ENCODE measurements at places on chromosomes 4 and X.
A peak's percentile ranks its signal among the peaks of the same experiment; 100 is the strongest.

DNA sequence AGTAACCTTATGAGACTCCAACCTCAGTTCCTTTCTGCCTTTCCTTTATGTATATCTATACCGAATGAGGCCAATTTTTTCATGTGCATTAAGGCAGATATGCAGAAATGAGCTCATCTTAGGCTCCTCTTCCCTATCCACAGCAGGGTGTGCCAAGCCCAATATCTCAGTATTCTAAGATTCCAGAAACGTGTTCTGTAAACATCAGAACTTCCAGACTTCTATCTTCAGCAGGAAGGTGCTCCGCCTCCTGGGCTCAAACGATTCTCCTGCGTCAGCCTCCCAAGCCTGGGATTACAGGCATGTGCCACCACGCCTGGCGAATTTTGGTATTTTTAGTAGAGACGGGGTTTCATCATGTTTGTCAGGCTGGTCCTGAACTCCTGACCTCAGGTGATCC is 31.0 kb upstream of the CCNG2 start:
- DNase-seq: no peak

DNA sequence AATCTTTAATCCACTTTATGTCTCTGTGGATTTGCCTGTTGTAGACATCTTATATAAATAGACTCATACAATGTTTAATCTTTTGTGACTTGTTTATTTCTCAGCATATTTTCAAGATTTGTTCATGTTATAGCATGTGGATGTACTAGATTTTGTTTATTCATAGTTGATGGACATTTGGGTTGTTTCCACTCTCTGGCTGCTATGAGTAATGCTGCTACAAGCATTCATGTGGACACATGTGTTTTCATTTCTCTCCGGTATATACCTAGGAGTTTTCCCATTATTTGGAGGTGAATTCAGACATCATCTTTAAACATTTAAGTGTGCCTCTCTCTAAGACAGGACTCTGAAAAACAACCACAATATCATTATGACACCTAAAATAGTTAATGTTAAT is 2.3 kb downstream of the IKBKG start:
- no peak for DNase-seq

DNA sequence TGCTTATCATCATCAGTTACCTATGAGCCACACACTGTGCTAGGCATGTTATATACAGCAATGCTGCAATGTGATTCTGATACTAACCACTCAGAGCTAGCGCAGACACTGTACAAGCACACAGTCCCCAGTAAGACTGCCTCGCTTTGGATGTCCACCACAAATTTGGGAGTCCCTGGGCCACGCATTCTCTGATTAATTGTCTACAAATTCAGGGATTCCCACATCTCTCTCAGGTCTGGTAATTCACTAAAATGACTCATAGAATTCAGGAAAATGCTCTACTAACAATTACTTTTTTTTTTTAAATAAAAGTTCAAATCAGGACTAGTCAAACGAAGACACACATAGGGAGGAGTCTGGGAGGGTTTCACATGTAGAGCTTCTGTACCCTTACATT is 652.1 kb upstream of the AADAT start:
- no peak for DNase-seq

GRCh38 chr4:53840643-53841042 is 223.8 kb downstream of the CHIC2 start:
- no peak for DNase-seq

DNA sequence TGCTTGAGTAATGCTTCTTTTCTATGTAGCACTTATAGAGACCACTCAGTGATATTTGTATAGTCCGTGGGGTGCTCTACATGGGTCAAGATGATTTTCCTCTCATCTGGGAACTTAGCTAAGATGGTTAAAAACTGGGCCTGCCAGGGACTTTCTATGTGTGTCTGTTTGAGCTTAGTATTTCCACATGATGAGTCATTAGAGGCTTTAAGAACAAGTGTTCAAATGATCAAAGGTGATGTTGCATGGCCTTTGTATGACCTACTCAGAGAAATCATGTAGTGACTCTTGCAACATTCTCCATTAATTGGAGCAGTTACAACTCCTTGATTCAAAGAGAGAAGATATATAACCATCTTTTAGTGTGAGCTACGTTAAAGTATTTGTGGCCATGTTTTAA is 1480.5 kb upstream of the IGFBP7 start:
- no peak for DNase-seq

DNA sequence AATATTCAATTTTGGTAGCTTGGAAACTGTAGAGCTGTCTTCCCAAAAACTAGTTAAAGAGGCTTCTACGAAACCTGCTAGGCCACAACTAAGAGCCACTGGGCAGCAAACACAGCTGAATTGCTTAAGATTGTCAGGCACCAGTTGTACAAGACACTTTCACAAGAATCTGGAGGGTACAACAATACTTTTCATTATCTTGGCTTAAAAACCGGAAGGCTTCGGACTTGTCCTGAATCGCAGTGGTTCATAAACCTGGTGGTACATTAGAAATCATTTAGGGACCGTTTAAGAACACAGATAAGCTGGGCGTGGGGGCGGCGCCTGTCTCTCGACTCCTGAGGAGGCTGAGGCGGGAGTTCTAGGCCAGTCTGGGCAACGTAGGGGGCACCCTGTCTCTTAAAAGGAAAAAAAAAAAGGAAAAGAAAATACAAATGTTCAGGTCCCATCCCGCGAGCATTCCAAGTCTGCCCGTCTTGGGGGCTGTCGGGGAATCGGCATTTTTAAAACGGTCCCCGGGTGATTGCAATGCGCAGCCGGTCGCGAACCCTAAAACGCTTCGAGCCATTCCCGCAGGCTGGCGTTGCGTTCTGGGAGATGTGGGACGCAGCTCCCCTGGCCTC is 763 bp downstream of the PYURF start:
- peak; percentile 16 for DNase-seq

DNA sequence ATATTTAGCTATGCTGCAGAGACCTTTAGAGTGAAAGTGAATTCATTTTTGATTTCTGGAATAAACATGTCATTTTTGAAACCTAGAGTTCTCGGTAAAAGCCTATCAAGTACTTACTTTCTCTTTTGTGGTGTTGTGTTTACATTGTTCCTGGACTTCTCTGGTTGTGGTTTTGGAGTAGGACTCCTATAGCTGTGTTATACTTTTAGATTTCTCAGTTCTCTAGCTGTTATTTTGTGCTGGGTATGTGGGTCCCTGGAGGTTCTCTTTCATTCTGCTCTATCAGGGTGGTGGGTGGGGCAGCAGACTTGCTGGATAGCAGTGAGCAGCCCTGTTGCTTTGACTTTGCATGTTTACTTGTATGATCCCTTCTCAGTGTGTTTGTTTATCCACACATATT is 25.6 kb upstream of the MSMO1 start:
- DNase-seq: no peak

DNA sequence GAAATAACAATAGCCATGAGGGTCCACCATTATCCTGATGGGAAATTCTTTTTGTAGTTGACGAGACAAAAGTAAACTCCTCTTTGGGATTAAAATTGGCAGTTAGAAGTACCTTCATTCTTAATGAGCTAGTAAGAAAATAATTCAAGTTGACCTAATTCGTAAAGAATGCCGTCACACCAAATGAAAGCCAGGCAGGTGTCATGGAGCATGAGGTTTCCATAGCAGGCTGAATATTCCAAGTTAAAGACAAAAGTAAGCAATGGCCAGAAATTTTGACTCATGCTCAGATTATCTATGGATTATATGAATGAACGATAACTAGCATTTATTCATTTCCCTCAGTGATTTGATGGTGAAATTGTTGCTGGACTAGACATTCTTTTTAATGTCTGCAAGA is 192.2 kb upstream of the FAT1 start:
- no peak for DNase-seq

GRCh38 chr4:67130411-67130810 is 414.9 kb downstream of the CENPC start:
- no peak for DNase-seq

- no peak for DNase-seq
Measured at GRCh38 chrX:108702530-108702929, 33.8 kb downstream of the IRS4 start.

DNA sequence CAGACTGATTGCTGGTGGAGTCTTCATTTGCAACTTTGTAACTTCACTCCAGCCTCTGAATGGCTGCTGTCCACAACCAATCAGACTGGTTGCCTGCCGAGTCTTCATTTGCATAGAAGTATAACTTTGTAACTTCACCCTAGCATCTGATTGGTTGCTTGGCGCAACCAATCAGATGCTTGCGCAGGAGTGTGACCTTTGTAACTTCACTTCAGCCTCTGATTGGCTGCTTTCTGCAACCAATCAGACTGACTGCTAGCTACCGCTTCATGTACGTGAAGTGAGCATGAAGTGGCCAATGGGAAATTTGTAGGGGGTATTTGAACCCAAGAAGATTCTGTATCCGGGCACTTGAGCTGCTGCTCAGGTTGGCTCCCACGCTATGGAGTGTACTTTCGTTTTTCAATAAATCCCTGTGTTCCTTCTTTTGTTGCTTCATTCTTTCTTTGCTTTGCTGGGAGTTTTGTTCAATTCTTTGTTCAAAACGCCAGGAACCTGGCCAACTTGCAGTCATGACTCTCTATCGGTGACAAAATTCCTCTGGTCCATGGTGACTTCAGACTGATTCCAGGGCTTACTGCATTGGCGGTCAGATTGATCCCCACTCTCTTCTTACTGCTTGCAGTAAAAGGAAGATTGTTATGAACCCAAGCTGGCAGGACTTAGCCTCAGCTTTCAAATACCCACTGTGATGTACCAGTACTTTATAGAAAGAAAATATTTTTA is 46.4 kb upstream of the FGG start:
- no peak for DNase-seq

GRCh38 chr4:3075652-3075981 is 1.1 kb downstream of the HTT start:
- no peak for DNase-seq

DNA sequence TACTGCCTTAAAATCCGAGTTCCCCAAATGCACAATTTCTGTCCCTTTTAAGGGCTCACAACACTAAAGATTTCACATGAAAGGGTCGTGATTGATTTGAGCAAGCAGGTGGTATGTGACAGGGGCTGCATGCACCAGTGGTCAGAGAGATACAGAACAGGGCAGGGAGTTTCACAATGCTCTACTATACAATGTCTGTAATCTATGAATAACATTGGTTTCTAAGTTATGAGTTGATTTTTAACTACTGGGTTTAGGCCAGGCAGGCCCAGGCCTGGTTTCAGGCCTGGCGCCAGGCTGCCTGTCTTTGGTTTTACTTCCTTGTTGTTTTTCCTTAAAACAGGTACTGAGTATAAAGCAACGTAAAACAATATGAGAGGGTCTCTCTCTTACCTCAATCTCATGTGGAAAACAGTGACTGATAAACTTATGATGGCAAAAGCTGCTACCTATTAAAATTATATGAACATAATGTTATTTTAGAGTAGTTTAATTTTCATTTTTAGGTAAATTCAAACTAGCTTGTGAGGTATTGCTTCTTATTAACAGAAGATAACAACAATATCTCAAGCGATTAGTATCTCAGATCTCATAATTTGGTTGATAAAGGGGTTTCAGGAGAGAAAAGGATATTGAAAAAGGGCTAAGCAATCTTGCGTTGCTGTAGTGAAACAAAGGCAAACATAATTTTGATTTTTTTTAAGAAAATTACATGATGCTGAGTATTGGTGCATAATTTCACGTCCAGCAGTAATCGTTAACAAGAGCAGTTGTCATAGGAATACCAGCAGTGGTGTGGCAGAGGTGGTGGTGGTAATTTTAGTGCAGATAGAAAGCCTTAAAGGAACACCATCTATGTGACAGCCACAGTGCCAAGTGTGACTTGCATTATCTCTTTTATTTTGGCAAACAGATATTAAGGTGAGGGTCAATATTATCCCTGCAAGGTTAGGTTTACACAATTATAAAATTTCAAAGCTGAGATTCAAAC is 944.4 kb upstream of the GRID2 start:
- no peak for DNase-seq

DNA sequence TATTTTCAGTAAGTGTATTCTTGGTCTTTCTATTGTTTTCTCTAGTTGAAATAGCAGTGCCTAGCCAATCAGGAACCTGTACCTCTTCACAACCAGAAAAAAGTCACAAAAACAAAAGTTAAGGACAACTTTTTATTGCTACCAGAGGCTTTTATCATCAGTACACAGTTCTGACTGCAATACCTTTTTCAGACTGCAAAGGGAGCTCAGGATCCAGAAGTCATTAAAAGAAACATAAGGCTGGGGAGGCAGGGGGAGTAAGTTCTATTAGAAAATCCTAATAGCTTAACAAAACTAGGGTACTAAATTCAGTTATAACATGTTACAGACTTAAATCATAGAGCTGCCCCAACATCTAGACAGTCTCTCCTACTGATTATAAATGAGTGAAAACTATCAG is 28.8 kb downstream of the CCNI start:
- no peak for DNase-seq

- no peak for DNase-seq
Measured at GRCh38 chr4:177367336-177367735, 57.7 kb downstream of the NEIL3 start.
